ENCODE measurements at places on chromosomes 7 and 10.

DNA sequence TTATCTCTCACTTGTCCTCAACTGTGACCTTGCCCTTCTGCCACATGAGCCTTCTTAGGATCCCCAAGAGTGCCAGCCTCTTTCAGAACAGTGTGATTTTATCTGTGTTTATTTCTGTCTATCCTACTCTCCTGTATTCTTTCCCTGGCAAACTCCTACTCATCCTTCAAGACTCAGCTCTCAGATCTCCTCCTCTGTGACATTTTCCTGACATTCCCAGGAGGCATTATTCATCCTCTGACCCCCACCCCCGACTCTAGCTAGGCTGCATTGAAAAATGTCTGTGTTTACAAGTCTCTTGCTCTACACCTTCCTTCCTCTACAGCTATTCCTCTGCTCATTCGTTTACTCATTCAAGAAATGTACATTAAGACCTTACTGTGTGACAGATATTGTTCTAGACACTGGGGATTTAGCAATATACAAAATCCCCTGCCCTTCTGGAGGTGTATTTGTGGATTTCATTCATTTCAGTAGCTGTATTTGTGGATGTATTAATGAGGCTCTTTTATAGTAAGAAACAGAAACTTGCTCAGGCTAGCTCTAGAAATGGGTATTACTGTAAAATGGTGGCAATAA lies 61.4 kb upstream of the COMTD1 start:
- no peak for DNase-seq

- DNase-seq, result peak; percentile 56
Observed at GRCh38 chr10:45418849-45419675, 45.0 kb downstream of the ALOX5 start.

GRCh38 chr10:102117391-102118159 lies 2.6 kb downstream of the LDB1 start:
- DNase-seq, result peak; percentile 79

DNA sequence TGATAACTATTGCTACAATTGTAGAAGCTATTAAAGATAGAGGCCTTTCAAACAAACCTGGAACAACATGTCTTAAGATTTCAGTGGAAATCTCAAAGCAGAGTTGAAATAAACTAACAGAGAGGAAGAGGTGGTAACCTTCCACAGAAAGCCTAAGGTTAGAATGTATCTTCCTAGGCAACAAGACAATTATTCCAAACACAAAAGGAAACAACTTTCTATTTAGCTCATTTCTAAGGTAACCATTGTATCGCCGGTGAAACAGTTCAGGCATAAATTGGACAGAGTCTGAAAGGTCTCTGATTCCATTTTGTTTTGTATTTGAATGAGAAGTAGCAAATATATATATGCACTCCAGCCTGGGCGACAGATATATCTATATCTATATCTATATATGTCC lies 30.7 kb upstream of the HYCC1 start:
- no peak for DNase-seq

- DNase-seq, result peak; percentile 62
Observed at GRCh38 chr7:27168265-27168947, 3.1 kb upstream of the HOXA9 start.

DNA sequence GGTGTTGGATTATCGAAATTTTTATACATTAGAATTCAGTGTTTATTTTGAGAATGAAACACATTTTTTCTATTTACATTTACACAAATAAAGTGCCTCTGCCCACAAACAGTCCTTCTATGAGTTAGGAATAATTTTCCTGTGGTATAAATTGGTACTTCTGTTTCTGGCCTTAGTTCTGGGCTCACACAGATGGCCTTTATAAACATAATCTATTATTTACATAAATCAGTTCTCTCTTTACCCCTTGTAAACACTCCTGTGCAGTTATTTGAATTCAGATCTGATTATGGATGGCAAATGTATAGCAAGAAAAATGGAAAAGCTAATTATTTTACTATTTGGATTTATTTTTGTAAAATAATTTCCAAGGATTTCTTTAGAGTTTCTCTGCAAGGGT lies 143.2 kb downstream of the PRKG1 start:
- DNase-seq, result no peak

- no peak for DNase-seq
Observed at GRCh38 chr7:137287651-137288258, 55.8 kb downstream of the PTN start.

- no peak for DNase-seq
Observed at GRCh38 chr10:69906425-69906824, 104.7 kb downstream of the COL13A1 start.

GRCh38 chr10:43044961-43045621 lies 31.8 kb upstream of the RET start:
- no peak for DNase-seq

DNA sequence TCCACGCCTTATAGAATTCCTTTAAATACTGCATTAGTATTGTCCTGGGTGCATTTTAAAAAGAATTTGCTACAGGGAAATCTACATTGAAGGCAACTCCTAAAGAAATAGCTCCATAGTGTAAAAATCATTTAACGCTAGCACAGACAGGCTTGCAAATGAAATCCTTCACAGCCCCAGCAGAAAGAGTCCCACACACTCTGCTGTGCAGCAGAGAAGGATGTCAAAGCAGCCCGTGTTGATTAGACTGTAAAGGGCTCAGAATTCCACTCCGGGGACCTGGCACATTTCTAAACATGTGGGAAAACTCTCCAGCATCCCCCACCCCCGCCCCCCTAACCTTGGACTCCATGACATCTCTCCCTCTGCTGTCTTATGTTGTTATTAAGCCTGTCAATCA lies 176.8 kb downstream of the CALN1 start:
- no peak for DNase-seq

GRCh38 chr10:120741396-120741795 lies 109.8 kb upstream of the WDR11 start:
- DNase-seq, result no peak

GRCh38 chr10:70551971-70552422 lies 50.5 kb downstream of the PRF1 start:
- no peak for DNase-seq

DNA sequence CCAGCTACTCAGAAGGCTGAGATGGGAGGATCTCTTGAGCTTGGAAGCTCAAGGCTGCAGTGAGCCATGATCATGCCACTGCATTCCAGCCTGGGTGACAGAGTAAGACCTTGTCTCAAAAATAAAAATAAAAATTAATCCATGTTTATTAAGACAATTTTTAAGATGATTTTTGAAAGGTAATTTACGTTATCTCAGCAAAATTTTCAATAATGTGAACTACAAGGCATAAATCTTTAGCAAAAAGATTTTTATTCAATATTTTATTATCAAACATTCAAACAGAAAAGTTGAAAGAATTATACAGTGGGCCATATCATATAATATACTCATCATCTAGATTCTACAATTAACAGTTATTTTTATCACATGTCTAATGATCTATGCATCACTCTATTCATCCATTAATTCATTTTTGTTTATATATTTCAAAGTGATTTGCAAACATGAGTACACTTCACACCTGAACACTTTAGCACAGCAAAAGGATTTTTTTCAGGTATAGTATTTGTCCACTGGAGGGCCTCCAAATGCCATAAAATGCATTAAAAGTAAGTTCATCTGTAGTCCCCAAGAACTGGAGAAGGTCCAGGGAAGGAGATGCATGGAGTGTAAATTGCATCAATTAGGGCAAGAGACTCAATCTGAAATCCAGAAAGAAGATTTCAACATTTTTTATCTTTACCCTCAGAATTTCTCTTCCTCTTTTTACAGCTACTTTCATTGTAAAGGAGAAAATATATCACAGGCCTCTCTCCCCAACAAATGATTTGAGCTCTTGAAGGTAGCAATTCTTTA lies 38.6 kb upstream of the RSBN1L start:
- no peak for DNase-seq

DNA sequence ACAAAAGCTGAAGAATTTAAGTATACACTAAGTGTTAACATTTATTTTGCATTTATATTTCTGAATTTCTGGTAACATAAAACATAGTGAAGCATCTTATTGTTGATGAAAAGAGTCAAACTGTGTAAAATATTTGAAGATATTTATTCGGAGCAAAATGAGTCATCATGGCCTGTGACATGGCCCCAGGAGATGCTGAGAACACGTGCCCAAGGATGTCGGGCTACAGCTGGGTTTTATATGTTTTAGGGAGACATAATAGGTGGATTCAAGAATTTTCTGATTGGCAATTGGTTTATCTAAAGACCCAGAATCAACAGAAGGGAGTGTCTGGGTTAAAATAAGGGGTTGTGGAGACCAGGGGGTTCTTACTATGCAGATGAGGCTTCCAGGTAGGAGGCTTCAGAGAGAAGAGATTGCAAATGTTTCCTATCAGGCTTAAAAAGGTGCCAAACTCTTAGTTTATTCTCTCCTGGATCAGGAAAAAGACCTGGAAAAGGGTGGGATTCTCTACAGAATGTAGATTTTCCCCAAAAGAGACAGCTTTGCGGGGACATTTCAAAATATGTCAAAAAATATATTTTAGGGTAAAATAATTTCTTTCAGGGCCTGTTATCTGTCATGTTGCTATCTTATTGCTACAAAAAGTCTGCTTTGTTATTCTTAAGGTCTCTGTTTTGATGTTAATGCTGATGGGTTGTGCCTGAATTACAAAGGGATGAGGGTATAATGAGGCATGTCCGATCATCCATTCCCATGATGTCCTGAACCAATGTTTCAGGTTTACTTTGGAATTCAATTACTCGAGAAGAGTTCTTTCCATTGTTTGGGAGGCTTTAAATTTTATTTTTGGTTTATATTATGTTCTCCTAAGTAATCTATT lies 74.5 kb downstream of the VWDE start:
- no peak for DNase-seq

- DNase-seq, result no peak
Observed at GRCh38 chr7:155440018-155440410, 17.9 kb upstream of the EN2 start.

- peak; percentile 62 for DNase-seq
Observed at GRCh38 chr7:157474685-157475084, 137.9 kb downstream of the DNAJB6 start.

- DNase-seq, result no peak
Observed at GRCh38 chr10:106402458-106402857, 762.0 kb downstream of the SORCS1 start.
